ENCODE measurements at places on chromosomes 7 and 10. TPM values are rescaled to one million over a fixed set of nuclear protein-coding genes. Genes with fewer than 3 reads are reported as not detected.

The CPED1 gene
- 0.17 TPM for total RNA-seq

The CALY gene
- total RNA-seq, result not detected

The CLEC2L gene
- not detected for total RNA-seq

The RBM20 gene
- total RNA-seq, result not detected

The CUX1 gene
- total RNA-seq, result 34.7 TPM

GRCh38 chr10:48722153-48723145 lies 37.8 kb downstream of the WDFY4 start:
- no peaks in the 10 kb centered on the region for H3K27me3 ChIP-seq
- no peak for DNase-seq
- no peaks in the 10 kb centered on the region for H3K36me3 ChIP-seq

GRCh38 chr10:96259150-96259549 lies 12.2 kb downstream of the BLNK start:
- H3K36me3 ChIP-seq, result no peaks in the 10 kb centered on the region
- no peak overlapping the region for H3K27ac ChIP-seq
- no peaks in the 10 kb centered on the region for H3K4me1 ChIP-seq
- no peak overlapping the region for H3K4me3 ChIP-seq

- H3K27ac ChIP-seq, result no peak overlapping the region
- peaks cover 14% of the 10 kb centered on the region for H3K27me3 ChIP-seq
- no peaks in the 10 kb centered on the region for H3K4me1 ChIP-seq
- no peak for DNase-seq
- no peaks in the 10 kb centered on the region for H3K36me3 ChIP-seq
Measured at GRCh38 chr10:111084366-111085255, 7.8 kb downstream of the ADRA2A start.

- no peak overlapping the region for H3K4me3 ChIP-seq
- DNase-seq, result no peak
- H3K36me3 ChIP-seq, result no peaks in the 10 kb centered on the region
- no peak overlapping the region for H3K27ac ChIP-seq
Measured at GRCh38 chr10:71080381-71081228, 131.8 kb upstream of the UNC5B start.

DNA sequence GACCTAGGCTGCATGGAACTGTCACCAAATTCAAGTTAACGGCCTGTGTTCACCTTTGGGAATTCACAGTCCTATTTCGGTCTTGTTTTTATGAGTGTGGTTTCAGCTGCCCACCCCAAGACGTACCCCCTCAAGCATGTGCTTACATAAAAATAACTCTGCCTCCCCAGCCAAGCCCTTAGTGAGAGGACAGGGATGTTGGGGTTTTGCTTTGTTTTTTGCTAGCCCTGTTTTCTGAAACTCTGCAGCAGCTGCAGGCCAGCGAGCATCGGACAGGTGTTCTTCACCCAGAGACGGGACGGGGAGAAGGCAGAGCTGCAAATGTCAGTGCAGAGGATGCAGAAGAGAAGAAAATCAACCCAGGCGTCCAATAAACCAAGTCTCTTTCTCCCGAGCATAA lies 13.5 kb downstream of the CHST15 start:
- peaks cover 2% of the 10 kb centered on the region for H3K4me1 ChIP-seq
- H3K36me3 ChIP-seq, result no peaks in the 10 kb centered on the region
- no peak overlapping the region for H3K27ac ChIP-seq
- H3K27me3 ChIP-seq, result peaks cover 5% of the 10 kb centered on the region
- no peak for DNase-seq

DNA sequence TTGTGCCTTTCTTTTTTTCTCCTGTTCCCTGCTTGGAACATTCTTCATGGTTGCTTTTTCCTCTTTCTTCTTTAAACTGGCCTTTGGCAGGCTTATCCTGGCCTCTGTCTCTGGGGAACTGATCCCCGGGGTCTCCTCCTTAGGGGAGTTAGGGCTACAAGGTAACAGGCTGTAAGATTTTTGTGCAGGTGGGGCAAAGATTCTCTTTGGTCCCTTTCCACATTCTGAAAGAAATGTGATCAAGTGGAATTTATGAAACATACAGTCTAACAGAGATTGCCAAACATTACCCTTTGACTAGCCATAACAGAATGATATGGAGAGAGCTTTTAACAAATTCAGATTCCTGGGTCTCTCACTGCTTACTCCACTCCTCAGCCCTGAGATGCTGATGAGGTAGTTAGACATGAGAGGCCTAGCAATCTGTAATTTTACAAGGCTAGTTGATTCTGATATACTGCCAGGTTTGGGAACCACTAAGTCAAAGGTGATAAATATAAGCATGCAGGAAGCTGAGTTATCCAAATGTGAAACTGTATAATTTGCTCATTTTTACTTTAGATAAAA lies 8.8 kb downstream of the ZCWPW1 start:
- H3K4me3 ChIP-seq, result no peak overlapping the region
- no peaks in the 10 kb centered on the region for H3K36me3 ChIP-seq
- no peak overlapping the region for H3K27ac ChIP-seq

DNA sequence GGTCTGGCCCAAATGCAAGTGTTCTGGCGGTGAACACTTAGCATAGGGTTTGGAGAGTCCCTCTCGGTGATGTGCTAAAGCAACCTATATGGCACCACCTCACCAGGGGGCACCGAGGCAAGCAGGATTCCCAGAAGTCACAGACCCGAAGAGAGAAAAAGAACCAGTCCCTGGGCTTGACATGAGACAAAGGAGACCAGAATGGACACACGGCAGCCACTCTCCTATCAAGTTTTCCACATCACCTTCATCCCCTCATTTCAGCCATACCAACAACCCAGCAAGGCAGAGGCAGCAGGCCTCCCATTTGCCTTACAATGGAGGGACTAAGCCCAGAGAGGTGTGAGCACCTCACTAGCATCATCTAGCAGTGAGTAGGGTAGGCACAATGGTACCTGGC lies 19.7 kb downstream of the GPRIN2 start:
- H3K36me3 ChIP-seq, result no peaks in the 10 kb centered on the region
- peaks cover 32% of the 10 kb centered on the region for H3K27me3 ChIP-seq
- H3K4me1 ChIP-seq, result no peaks in the 10 kb centered on the region
- DNase-seq, result no peak
- no peak overlapping the region for H3K4me3 ChIP-seq
